ENCODE measurements at places on chromosomes 16 and 17. TPM values are rescaled to one million over a fixed set of nuclear protein-coding genes. Genes with fewer than 3 reads are reported as not detected.

CRYBA1 gene
- total RNA-seq = not detected

GPR139 gene
- total RNA-seq = not detected

RNF222 gene
- not detected for total RNA-seq

MLLT6 gene
- 36.8 TPM for total RNA-seq
